ENCODE measurements at places on chromosomes 16 and 17. TPM values are rescaled to one million over a fixed set of nuclear protein-coding genes. Genes with fewer than 3 reads are reported as not detected.

KCNJ18 gene
- not detected for total RNA-seq

MT2A gene
- 118 TPM for total RNA-seq

G6PC1 gene
- total RNA-seq: not detected

CTRL gene
- 0.45 TPM for total RNA-seq

TSPAN10 gene
- 0.18 TPM for total RNA-seq

NPW gene
- total RNA-seq: 0.38 TPM

GAST gene
- total RNA-seq: not detected

MYH3 gene
- 0.45 TPM for total RNA-seq

CHST4 gene
- not detected for total RNA-seq

NRN1L gene
- total RNA-seq: not detected

TP53TG3B gene
- not detected for total RNA-seq

HS3ST6 gene
- total RNA-seq: not detected

TOP2A gene
- total RNA-seq: 33.9 TPM

KANSL1 gene
- 84.4 TPM for total RNA-seq

ASIC2 gene
- 0.09 TPM for total RNA-seq

KRTAP3-2 gene
- not detected for total RNA-seq

C17orf78 gene
- not detected for total RNA-seq

SMPD3 gene
- under 0.01 TPM for total RNA-seq

CCP110 gene
- total RNA-seq: 9.9 TPM

SETD6 gene
- total RNA-seq: 8.5 TPM

DHRS7C gene
- total RNA-seq: not detected
